Renal pelvis (tissue), 12 donors: ENCODE measurements at places on chromosomes 3 and 15. TPM values are rescaled to one million over a fixed set of nuclear protein-coding genes. Genes with fewer than 3 reads are reported as not detected.
A peak's percentile ranks its signal among the peaks of the same experiment; 100 is the strongest.

The HDC gene
- polyA plus RNA-seq = 1.4 TPM

The MYH15 gene
- polyA plus RNA-seq = 0.53 TPM

The CEMIP gene
- polyA plus RNA-seq = 7.0 TPM

The SKOR1 gene
- 0.48 TPM for polyA plus RNA-seq

The CSPG4 gene
- polyA plus RNA-seq = 10.2 TPM

The FBXO45 gene
- 14.0 TPM for polyA plus RNA-seq

The LMAN1L gene
- not detected for polyA plus RNA-seq

The LRRC3B gene
- 1.7 TPM for polyA plus RNA-seq

GRCh38 chr3:139586420-139587017 is 47.0 kb upstream of the RBP1 start:
- DNase-seq = no peak

GRCh38 chr3:43012174-43012573 is 33.1 kb downstream of the GASK1A start:
- DNase-seq = no peak

DNA sequence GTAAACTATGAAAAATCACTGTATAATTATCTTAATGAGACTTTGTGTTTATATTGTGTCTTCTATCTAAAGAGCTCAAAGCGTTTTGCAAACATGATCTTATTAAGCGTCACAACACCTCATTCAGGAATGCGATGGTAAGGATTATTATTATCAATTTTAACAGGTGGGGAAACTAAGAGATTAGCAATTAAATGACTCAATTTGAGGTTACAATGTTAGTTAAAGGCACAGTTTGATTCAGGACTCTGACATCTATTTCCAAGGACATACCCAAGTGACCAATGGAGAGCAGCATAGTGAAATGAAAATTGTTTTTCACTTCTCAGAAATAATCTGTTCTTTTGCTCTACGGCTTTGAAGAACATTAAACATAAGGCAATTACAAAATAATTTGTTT is 74.6 kb downstream of the FMN1 start:
- DNase-seq = no peak

GRCh38 chr3:100120012-100120411 is 5.7 kb upstream of the FILIP1L start:
- DNase-seq = no peak

DNA sequence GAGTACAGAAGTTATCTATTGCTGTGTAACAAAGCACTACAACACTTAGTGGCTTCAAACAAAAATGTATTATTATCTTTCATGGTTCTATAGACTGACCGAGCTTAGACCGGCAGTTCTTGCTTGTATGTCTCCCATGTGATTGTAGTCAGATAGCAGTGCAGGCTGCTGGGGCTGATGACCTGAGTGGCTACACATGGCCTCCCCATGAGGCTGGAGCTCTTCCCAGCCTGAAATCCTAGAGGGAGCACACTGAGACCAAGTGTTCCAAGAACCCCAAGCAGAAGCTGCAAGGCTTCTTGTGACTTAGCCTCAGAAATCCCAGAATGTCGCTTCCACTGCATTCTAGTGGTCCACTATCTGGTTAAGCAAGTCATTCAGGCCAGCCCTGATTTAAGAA is 141.2 kb upstream of the TLE3 start:
- no peak for DNase-seq

- no peak for DNase-seq
Measured at GRCh38 chr3:89049119-89049518, 58.3 kb upstream of the EPHA3 start.

- DNase-seq = no peak
Measured at GRCh38 chr3:149443545-149443912, 31.0 kb upstream of the TM4SF4 start.

DNA sequence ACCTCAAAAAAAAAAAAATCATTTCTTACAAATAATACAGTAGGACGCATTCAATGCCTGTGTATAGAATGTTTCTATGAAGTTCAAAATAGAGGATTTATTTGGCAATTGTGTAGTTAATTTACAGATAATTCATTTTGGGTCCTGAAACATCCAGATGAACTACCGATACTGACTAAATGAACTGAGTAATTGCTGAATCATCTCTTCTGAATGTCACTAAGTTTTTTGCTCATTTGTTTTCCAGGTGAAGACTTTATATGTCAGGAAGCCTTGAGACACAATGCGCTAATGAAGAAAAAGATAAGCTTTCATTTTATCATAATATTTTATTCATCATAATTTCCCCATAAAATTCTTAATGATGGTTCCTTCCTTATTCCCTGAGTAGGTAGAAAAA is 39.7 kb downstream of the PCOLCE2 start:
- DNase-seq = no peak

DNA sequence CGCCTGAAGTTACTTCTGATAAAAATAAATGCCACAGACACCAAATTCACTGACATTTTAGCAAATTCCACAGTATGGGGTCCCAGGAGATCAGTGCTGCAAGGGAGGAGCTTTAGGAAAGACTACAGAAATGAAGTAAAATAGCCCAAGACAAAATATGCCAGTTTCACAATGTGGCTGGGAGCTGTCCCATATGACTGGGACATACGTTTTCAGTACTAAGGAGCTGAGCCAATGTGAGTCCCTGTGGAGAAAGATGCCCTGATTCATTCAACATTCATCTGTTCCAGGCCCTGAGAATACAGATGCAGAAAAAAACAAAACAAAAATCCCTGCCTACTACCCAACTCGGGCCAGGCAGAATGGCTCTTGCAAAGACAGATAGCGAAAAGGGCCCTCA is 63.4 kb upstream of the FAM174B start:
- no peak for DNase-seq

- DNase-seq = no peak
Measured at GRCh38 chr3:122188737-122189136, 5.3 kb downstream of the CASR start.

DNA sequence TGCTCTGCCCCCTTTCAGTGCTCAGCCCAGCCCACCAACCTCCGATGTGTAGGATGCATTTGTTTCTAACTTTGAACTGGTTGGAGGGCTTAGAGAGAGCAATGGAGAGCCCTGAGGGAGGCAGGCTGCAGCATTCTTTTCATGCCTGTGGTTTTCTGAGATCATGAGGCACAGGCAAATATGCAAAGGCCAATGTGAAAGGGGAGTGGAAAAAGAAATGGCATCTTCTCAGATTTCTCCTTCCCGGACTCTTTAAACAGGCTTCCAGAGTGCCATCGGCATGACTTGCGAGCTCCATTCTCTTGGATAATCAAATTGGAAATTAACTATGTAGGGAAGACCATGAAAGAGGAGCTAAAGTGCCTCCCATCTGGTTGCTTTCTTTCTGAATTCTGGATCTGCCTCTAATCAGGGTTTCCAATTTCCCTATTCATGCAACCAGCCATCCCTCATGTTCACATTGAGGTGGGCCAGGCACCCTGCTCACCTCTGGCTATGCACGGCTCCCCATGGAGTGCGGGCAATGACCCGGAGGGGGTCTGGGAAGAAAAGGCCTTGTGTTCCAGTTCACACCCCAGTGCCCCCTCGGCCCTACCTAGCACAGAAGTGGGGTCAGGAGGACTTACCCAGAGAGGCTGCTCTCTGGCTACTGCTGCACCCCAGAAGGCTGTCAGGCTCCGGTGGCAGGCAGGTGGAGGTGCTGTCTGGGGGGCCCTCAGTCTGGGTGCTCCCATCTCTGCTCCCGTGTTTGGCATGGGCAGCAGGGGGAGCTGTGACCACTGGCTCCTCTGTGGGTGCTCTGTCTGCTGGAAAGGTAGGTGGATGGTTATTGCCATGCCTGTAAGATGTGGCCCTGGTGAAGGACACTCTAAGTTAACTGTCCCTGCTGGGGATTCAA is 16.1 kb downstream of the AMOTL2 start:
- peak; percentile 93 for DNase-seq

DNA sequence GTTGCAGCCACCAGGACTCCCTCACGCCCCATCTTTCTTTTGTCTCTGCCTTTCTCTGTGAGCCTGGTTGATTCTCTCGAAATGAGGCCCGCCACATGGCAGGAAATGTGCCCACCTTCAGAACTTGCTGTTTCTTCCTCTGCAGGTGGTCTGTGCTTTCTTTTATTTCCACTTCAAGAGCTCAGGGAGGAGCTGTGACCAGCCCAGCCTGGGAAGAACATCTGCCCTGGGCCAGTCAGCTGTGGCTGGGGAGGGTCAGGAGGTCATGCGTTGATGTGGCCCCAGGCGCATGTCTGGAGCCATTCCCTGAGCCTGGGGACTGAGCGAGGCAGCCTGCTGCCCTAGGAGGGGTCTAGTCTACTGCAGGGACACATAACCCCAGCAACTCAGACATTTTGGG is 8.0 kb downstream of the FBLN2 start:
- DNase-seq = no peak

DNA sequence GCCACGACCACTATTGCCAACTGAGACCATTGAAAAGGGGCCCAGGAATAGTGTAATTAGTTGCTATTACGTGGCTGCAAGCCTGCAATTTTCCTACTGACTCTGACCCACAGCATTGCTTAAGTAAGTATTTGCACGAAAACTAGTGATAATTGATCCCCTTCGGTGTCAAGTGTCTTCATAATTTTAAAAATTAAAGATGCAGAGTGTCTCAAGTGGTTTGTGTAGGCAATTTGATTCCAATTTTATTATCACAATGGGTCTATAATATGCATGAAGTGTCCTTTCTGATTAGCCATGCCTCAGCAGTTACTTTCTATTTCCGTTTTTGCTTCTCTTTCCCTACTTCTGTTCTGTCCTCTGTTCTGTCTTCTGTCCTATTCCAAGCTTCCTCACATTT is 259.2 kb downstream of the C3orf38 start:
- DNase-seq = no peak

DNA sequence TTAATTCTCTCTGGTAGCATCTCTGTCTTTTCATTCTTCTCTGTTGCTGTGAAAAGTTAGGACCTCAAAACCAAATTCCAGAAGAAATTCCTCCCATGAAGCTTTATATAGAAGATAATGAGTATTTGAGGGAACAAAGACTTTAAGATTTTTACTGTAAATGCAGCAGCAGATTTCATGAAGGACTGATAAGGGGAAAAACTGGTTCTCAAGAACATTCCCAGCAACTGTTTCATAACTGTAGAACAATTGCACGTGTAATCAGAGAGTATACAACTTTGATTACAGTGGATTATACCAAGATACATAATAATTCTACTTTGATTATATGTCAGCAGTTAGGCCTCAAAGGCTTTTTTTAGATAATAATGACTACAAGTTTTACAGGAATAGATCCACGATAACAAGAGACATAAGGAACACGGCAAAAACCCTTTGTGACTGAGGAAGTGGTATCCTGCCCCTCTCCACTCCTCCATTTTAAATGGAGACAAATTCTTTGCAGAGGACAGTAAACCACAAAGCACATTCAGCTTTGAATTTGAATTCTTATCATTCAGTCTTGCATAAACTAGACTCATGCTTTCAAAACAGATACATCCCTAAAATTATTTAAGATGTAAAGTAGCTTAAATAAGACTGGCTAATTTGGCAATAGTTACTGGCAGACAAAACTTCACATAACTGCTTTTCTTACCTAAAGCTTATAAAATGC is 42.9 kb upstream of the DIPK2A start:
- DNase-seq = no peak

DNA sequence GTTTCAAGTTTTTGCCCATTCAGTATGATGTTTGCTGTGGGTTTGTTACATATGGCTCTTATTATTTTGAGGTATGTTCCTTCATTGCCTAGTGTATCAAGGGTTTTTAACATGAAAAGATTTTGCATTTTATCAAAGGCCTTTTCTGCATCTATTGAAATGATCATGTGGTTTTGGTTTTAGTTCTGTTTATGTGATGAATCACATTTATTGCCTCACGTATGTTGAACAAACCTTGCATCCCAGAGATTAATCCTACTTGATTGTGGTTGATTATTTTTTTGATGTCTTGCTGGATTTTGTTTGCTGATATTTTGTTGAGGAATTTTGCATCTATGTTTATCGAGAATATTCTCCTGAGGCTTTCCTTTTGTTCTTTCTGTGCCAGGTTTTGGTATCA is 39.4 kb downstream of the TMCO5A start:
- no peak for DNase-seq

- DNase-seq = peak; percentile 48
Measured at GRCh38 chr15:75532413-75533250, 46.5 kb downstream of the PTPN9 start.

GRCh38 chr3:7658294-7658693 is 797.4 kb downstream of the GRM7 start:
- no peak for DNase-seq

- DNase-seq = no peak
Measured at GRCh38 chr3:190696777-190697501, 165.6 kb downstream of the GMNC start.
